ENCODE measurements at places on chromosomes 4 and X.

DNA sequence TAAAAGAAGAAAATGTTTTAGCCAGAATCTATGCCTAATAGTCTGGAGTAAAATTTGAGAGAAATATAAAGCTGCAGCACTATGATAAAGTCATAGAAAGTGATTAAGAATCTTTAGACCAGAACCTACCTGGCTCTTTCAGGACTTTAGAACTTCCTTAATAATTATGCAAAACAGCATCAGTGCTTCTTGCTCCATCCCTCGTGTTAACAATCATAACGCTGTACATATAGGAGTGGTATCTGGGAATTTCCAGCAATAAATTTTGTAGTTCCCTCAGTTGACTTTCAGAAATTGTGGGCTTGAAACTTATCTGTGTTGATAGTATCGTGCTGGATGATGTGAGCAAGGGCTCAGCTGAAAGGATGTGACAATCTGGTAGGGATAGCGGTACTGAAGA is 102.1 kb upstream of the RASGEF1B start:
- no peak for DNase-seq

DNA sequence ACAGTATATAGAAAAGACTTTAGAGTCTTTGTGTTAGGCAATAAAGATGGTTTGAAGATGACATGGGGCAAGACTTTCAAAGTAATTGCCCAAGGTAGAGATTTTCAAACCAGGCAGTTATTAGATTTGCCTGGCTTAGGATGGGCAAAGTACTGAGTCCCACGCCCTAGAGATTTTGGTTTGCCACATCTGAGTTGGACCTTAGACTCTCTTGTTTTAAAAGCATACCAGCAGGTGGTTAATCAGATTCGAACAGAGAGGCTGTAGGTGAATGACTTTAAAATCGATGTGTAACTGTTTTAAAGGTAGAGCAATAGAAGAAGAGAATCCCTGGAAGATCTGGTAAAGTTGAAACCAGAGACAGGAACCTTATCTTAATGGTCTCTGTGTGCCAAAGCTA is 121.5 kb downstream of the RAPGEF2 start:
- no peak for DNase-seq

- no peak for DNase-seq
Observed at GRCh38 chrX:101787934-101788333, 128.3 kb upstream of the ARMCX2 start.

- no peak for DNase-seq
Observed at GRCh38 chr4:168514249-168514852, 17.5 kb downstream of the PALLD start.

GRCh38 chrX:41921492-41922430 is 1.6 kb downstream of the CASK start:
- no peak for DNase-seq

Data from activated naive CD4-positive, alpha-beta T cell treated with anti-CD3 and anti-CD28 coated beads, Interleukin-2, amount 50 U/mL, for 72 hours (primary cell).